ENCODE measurements at places on chromosomes 2 and 18.

- no peak for DNase-seq
Observed at GRCh38 chr2:85886590-85886989, 2.2 kb downstream of the ST3GAL5 start.

GRCh38 chr2:60337142-60337497, 216.3 kb downstream of the BCL11A start:
- DNase-seq = no peak

DNA sequence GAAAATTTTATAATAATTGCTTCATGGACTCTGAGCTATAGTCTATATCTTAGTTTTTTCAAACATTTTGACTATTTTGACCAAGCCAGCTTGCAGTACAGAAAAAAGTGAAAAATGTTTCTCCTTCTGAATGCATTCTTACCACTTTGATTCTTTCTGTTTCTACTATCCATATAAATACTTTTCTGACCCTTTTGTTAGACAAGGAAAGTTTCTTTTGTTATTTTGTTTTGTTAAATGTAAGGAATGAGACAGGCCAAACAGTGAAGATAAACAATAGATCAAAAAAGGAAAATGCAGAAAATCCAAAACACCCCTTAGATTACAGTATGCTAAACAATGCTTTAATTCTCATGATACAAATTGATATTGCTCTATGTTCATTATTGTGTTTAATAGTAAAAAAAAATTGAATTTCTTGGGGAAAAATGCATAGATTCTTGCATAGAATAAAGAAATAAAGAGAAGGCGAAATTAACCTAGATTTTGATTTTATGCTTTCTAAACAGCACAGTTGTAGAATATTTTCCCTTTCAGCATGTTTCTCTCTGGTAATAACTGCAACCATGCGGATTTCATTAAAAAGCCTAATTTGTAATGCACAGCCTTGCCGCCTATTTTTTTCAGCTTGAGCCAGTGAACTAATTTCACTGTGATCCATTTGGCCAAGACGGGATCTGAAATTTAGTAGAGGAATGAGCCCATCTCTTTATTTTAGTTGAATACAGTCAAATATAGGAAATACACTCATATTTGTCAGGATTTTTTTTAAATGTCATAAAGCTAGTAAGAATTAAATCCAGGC, 976 bp downstream of the TNFAIP6 start:
- no peak for DNase-seq

- no peak for DNase-seq
Observed at GRCh38 chr2:16899958-16900357, 234.3 kb upstream of the CYRIA start.

DNA sequence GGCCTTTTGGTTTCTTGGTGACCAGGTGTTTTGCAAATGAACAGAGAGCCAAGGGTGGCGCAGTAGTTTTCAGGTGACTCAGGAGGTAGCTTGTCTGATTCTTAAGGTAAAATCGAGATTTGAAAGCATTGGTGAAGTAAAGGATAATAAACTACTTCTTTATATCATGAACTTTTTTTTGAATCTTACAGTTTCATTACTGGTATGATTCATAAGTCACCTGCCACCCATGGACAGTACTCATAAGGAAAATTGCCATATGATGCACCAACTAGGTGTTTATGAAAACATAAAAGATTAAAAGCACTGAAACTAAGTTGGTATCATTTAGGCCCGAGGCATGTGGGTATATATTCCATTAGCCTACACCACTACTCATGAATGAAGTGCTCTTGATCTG, 84.1 kb upstream of the MGAT5 start:
- DNase-seq = no peak

- peak; percentile 29 for DNase-seq
Observed at GRCh38 chr18:7870855-7871254, 303.7 kb downstream of the PTPRM start.

DNA sequence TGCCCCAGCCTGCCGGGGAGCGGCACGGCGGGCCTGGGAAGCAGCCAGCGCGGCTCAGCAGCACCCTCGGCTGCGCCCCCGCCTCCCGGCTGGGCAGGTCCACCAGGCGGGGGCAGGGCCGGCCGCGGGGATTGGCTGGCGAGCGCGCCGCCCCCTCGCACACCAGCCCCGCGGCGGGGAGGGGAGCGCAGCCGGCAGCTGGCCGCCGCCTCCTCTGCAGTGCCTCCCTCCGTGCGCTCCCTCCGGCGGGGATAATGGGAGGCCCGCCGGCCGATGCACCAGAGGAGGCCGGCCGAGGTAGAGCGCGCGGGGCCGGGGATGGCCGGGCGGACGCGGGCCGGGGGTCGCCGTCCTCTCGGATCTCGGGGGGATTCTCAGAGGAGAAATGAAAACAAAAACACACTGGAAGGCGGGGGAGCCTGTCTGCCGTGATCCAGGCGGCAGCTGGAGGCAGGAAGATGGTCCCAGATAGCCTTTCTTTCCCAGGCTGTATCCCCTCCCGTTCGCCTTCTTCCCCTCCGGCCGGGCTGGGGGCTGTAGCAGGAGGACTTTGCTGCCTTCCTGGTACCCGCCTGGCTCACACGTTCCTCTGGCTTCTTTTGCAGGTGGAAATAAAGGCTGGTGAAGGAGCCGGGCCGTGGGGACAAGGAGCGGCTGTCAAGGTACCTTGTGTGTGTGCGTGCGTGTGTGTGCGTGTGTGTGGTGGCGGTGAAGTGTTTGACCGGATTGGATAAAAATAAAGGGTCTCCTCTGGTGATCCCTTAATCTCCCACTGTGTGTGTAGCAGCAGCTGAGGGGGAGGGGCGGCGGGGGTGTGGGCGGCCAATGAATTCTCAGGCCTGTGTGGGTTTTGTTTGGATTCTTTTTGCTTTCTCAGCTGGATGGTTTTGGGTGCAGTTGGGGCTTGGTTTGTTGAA, 18.1 kb downstream of the TET3 start:
- peak; percentile 92 for DNase-seq
